ENCODE measurements at places on chromosomes 13 and 19.

DNA sequence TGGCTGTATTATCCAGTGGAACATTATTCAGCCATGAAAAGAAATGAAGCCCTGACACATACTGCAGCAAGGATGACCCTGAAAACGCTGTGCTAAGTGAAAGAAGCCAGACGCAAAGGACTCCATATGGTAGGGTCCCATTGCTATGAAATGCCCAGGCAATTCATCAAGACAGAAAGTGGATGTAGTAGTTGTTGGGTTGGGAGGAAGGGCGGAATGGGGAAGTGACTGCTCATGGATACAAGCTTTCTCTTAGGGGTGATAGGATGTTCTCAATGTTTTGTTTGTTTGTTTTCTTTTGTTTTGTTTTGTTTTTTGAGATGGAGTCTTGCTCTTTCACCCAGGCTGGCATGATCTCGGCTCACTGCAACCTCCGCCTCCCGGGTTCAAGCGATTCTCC is 11.1 kb upstream of the CEACAM16 start:
- no peak overlapping the region for H3K4me3 ChIP-seq
- peaks cover 23% of the 10 kb centered on the region for H3K4me1 ChIP-seq
- no peak overlapping the region for H3K27ac ChIP-seq
- peaks cover 11% of the 10 kb centered on the region for H3K27me3 ChIP-seq
- no peaks in the 10 kb centered on the region for H3K36me3 ChIP-seq
- DNase-seq, result no peak

GRCh38 chr13:83716121-83716520 is 166.2 kb downstream of the SLITRK1 start:
- H3K4me3 ChIP-seq, result no peak overlapping the region
- no peaks in the 10 kb centered on the region for H3K36me3 ChIP-seq
- DNase-seq, result no peak

- H3K4me3 ChIP-seq, result no peak overlapping the region
- no peak overlapping the region for H3K27ac ChIP-seq
- peaks cover 41% of the 10 kb centered on the region for H3K36me3 ChIP-seq
- peaks cover 14% of the 10 kb centered on the region for H3K4me1 ChIP-seq
- DNase-seq, result no peak
These were observed 3.4 kb upstream of the PIK3R2 start for GRCh38 chr19:18149596-18149975.

DNA sequence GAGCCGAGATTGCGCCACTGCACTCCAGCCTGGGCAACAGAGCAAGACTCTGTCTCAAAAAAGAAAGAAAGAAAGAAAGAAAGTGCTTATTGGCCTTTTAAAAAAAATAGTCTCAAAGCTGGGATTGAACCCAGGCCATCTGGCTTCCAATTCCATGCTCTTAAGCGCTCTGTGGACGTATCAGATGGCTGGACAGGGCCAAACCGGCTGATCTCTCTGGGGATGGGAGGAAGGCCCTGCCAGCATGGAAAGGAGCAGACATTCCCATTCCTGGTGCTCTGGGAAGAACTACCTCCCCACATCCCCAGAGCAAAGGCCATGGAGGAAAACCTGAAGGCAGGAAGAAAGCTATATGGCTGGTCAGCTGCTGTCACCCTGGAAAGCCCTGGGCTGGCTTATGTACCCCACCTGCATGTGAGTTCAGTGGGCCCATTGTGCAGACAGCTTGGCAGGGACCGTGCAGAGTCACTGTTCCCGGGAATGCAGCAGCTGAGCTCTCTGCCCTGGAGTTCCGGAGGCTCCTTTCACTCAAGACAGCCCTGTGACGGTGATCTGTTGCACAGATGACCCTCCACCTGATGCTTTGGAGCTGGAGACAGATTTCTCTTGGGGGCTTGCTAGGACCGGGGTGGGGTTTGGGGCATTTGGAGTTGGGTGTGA is 84.3 kb downstream of the SIPA1L3 start:
- H3K27ac ChIP-seq, result no peak overlapping the region
- no peaks in the 10 kb centered on the region for H3K27me3 ChIP-seq
- no peak overlapping the region for H3K4me3 ChIP-seq

- no peak overlapping the region for H3K27ac ChIP-seq
- no peaks in the 10 kb centered on the region for H3K4me1 ChIP-seq
- H3K4me3 ChIP-seq, result no peak overlapping the region
- no peak for DNase-seq
- no peaks in the 10 kb centered on the region for H3K36me3 ChIP-seq
These were observed 196.9 kb upstream of the UBL3 start for GRCh38 chr13:30047154-30047874.

DNA sequence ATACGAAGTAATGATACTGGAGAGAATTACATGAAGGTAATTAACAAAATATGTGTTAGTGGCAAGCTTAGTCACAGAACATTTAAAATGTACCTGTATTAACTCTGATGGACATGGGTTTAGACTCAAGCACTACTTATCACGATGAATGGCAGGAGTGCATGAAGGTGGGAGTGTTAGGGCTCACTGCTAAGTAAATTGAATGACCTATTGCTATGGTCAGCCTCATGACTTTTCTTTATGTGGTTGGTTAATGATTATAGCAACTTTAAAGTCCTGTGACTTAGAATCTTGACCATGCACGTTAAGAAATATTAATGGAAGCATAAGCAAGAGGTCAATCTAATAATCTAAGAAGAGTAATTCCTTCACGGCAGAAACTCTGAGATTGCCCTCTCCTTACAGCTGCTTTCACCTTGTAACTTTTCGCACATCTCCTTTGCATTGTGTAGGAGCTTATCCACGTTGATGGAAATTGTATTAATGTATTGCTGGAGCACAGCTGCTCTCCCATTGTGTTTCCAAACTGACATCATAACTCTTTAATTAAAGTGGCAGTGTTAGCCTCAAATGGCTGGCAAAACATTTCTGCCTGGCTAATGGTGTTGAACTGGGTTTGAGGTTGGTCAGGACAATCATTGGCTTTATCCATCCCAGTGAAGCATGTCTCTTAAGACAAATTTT is 114.5 kb downstream of the RXFP2 start:
- no peaks in the 10 kb centered on the region for H3K27me3 ChIP-seq
- no peaks in the 10 kb centered on the region for H3K36me3 ChIP-seq
- DNase-seq, result no peak
- H3K27ac ChIP-seq, result no peak overlapping the region

DNA sequence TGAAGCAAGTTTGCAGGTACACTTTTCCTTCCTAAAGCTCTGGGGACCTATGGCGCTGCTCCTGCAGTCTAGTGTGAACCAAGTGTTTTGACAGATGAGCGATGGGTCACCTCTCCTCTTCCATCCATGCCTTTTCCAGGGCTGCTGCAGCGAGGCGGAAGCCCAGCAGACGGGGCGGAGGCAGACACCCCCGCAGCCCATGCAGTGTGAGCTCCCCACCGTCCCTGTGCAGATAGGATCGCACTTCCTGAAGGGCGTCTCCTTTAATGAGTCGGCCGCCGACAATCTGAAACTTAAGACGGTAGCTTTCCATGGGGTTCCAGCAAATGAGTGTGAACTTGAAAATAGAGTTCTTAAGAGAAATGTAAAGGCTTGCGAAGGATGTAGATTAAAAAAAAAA is 37.1 kb upstream of the GPI start:
- H3K27me3 ChIP-seq, result no peaks in the 10 kb centered on the region
- DNase-seq, result no peak
- peaks cover 7% of the 10 kb centered on the region for H3K36me3 ChIP-seq
- H3K27ac ChIP-seq, result no peak overlapping the region
- no peak overlapping the region for H3K4me3 ChIP-seq

DNA sequence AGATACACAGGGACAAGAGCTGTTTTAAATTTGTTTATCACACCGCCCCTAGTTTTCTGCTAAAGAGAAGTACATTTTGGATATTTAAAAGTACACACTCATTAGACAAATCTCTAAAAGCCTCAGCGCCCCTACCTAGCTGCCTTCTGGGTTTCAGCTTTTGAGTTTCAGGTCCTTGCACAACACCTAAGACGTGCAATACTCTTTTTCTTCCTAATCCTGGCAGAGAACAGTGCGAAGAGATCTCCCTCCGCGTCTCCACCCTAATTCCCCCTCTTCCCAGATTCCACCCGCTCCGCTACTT is 421 bp upstream of the KLF5 start:
- no peak for DNase-seq
- peaks cover 15% of the 10 kb centered on the region for H3K4me1 ChIP-seq
- peaks cover 3% of the 10 kb centered on the region for H3K27me3 ChIP-seq
- no peaks in the 10 kb centered on the region for H3K36me3 ChIP-seq

GRCh38 chr13:67574320-67575233 is 344.4 kb upstream of the PCDH9 start:
- H3K4me1 ChIP-seq, result no peaks in the 10 kb centered on the region
- no peak overlapping the region for H3K27ac ChIP-seq
- H3K4me3 ChIP-seq, result no peak overlapping the region
- no peaks in the 10 kb centered on the region for H3K27me3 ChIP-seq
- H3K36me3 ChIP-seq, result no peaks in the 10 kb centered on the region

- DNase-seq, result no peak
- no peaks in the 10 kb centered on the region for H3K27me3 ChIP-seq
- no peaks in the 10 kb centered on the region for H3K36me3 ChIP-seq
- no peaks in the 10 kb centered on the region for H3K4me1 ChIP-seq
- no peak overlapping the region for H3K27ac ChIP-seq
- no peak overlapping the region for H3K4me3 ChIP-seq
These were observed 115.4 kb downstream of the UGGT2 start for GRCh38 chr13:95937714-95938320.

GRCh38 chr13:89455741-89456140 is 1784.6 kb downstream of the SLITRK5 start:
- no peak overlapping the region for H3K27ac ChIP-seq
- no peaks in the 10 kb centered on the region for H3K36me3 ChIP-seq
- H3K4me1 ChIP-seq, result no peaks in the 10 kb centered on the region
- DNase-seq, result no peak
- no peaks in the 10 kb centered on the region for H3K27me3 ChIP-seq

- no peak overlapping the region for H3K27ac ChIP-seq
- H3K36me3 ChIP-seq, result no peaks in the 10 kb centered on the region
- H3K4me3 ChIP-seq, result no peak overlapping the region
- no peak for DNase-seq
These were observed 1.5 kb downstream of the DHX34 start for GRCh38 chr19:47350630-47351029.

GRCh38 chr13:32837307-32837972 is 178.8 kb upstream of the KL start:
- no peaks in the 10 kb centered on the region for H3K27me3 ChIP-seq
- DNase-seq, result peak; percentile 7
- H3K4me3 ChIP-seq, result no peak overlapping the region
- no peaks in the 10 kb centered on the region for H3K36me3 ChIP-seq
- H3K27ac ChIP-seq, result no peak overlapping the region

DNA sequence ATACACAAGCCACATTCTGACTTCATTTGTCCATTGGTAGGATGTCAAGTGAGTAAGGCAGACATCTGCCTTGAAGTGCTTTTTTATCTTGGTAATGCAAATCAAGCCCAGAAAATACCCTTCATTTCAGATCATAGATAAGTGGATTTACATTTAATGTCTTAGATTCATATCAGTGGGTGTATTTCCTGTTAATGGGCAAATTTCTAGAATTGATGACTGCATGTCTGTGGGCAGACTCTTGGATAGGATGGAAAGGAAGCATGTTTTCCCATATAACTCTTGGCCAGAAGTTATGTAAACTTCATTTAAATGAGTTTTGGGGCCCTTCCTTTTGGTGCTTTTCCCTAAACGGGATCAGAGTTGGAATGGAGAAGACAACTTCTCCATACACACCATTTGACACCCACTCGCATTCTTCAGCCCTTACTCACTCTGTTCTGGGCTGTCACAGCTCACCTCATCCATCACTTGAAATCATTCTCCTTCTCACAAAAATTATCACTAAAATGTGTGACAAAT is 154.6 kb downstream of the FLT1 start:
- H3K27me3 ChIP-seq, result no peaks in the 10 kb centered on the region
- no peaks in the 10 kb centered on the region for H3K4me1 ChIP-seq
- H3K4me3 ChIP-seq, result no peak overlapping the region
- no peak for DNase-seq
- peaks cover 4% of the 10 kb centered on the region for H3K36me3 ChIP-seq

GRCh38 chr19:53876651-53877224 is 5.3 kb upstream of the PRKCG start:
- H3K4me1 ChIP-seq, result peaks cover 61% of the 10 kb centered on the region
- H3K36me3 ChIP-seq, result peaks cover 29% of the 10 kb centered on the region
- H3K4me3 ChIP-seq, result no peak overlapping the region
- peak overlapping the region; percentile 25 for H3K27ac ChIP-seq
- no peaks in the 10 kb centered on the region for H3K27me3 ChIP-seq
- DNase-seq, result peak; percentile 47

DNA sequence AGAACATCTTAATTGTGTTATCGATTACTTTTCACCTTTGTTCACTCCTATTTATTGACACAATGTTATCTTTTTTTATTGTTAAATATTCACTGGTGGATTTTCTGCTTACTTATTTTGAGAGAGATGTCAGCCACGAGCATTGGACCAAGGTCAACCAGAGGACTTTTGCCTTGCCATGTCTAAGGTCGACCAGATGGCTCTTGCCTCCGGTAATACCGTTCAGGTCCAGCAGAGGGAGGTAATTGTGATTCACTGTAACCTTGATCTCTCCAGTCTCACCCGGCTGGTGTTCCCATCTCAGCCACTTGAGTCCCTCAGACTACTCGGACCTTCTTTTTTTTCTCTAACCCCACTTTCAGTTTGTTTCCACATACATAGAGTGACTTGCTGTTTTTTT is 1438.1 kb downstream of the UQCRFS1 start:
- H3K36me3 ChIP-seq, result peaks cover 2% of the 10 kb centered on the region
- H3K4me1 ChIP-seq, result peaks cover 2% of the 10 kb centered on the region

- no peak for DNase-seq
- H3K27me3 ChIP-seq, result no peaks in the 10 kb centered on the region
- H3K4me3 ChIP-seq, result no peak overlapping the region
- H3K4me1 ChIP-seq, result peaks cover 47% of the 10 kb centered on the region
These were observed 8.0 kb downstream of the RNASEH2B start for GRCh38 chr13:50917572-50917971.

DNA sequence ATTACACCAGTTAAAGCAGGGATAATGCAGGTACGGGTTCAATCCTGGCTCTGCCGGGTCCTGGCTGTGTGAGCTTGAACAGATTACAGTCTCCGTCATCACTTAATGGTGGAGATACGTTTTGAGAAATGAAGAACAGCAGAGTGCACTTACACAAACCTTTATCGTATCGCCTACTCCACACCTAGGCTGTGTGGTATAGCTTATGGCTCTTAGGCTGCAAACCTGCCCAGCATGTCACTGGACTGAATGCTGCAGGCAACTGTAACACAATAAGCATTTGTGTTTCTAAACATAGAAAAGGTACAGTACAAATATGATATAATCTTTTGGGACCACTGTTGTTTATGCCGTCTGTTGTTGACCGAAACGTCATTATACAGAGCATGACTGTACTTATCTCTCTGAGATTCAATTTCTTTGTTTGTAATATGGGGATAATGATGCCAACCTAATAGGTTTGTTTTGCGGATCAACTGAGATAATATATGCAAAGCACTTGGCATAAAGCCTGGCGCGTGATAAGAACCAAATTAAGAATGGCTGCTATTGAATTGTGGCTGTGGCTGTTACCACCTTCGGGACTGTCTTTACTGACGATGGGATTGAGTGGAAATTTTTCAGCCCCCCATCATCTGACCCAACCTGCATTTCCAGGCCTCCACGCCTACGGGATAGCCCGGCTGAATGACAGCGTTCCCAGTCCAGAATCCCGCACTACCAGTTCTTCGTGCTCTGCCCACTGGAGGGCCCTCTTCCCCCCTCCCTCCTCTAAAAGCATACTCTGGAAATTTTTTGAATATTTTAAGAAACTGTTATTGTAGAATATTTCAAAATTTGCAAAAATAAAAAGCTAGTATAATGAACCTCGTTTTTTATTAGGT is 11.2 kb downstream of the KRTDAP start:
- H3K27ac ChIP-seq, result no peak overlapping the region
- H3K4me3 ChIP-seq, result no peak overlapping the region
- H3K4me1 ChIP-seq, result peaks cover 5% of the 10 kb centered on the region
- no peaks in the 10 kb centered on the region for H3K27me3 ChIP-seq
- no peak for DNase-seq

- no peak for DNase-seq
- H3K4me3 ChIP-seq, result no peak overlapping the region
- H3K36me3 ChIP-seq, result no peaks in the 10 kb centered on the region
These were observed 8.5 kb upstream of the SOX1 start for GRCh38 chr13:112058519-112058873.

All from B cell (primary cell).